Natural killer cell treated with Interleukin-12 subunit alpha and Interleukin-12 subunit beta and Interleukin-15 and Interleukin-18, amount 100 ng/mL, for 72 hours (primary cell): ENCODE measurements at places on chromosomes 7 and 10. TPM values are rescaled to one million over a fixed set of nuclear protein-coding genes. Genes with fewer than 3 reads are reported as not detected.

DNA sequence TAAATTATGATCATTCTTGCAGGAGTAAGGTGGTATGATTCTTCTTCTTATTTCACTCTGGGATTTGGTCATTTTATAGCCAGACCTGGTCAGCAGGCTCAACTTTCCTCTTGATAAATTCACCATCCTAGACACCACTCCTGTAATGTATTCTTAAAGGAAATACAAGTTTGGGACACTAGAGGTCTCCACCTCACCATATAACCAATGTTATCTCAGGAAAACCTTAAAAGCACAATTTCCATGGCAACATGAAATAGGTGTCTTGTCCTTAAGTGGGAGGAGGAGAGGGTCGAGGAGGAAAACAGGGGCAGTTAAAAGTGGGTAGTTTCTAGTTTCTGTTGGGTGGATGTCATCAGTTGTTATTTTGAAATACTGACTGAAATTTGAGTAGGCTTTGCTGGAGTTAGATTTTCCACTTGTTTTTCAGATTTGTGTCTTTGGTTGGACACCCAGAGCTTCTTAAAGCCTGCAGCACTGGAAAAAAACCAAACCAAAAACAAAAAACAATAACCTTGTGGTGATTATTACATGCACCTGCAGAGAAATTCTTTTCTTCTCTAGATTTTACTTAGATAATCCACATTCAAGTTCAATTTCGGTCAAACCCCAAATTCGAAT, 163.1 kb downstream of the PRKCQ start:
- DNase-seq, result no peak
- no peaks in the 10 kb centered on the region for H3K27me3 ChIP-seq
- no peak overlapping the region for H3K27ac ChIP-seq
- H3K4me3 ChIP-seq, result no peak overlapping the region

The DEPP1 gene
- total RNA-seq, result 0.31 TPM

The TUBB8 gene
- not detected for total RNA-seq

The ZNF777 gene
- 15.6 TPM for total RNA-seq

The CPA2 gene
- total RNA-seq, result not detected

The TSPAN33 gene
- 17.0 TPM for total RNA-seq

The COL26A1 gene
- total RNA-seq, result not detected

DNA sequence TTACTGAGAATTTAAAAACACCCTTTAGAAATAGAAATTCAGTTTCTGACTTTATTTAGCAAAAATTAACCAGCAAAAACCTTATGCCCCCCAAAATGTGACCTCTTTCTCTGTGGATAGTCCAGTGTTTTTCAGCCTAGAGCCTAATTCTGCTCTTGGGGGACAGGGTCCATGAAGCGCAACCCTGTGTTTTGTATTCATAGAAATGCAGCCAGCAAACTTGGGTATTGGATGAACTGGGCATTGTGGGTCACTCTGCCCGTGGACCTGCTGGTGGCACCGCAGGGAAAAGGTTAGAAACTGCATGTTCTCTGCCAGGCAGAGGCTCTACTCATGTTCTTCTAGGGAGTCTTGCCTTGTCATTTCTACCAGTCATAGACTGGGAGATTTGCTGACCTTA, 787.4 kb upstream of the C7orf33 start:
- H3K27ac ChIP-seq, result no peak overlapping the region
- H3K4me3 ChIP-seq, result no peak overlapping the region
- DNase-seq, result no peak
- H3K36me3 ChIP-seq, result no peaks in the 10 kb centered on the region
- no peaks in the 10 kb centered on the region for H3K4me1 ChIP-seq

GRCh38 chr7:2583798-2584580, 25.2 kb downstream of the IQCE start:
- H3K4me1 ChIP-seq, result peaks cover 3% of the 10 kb centered on the region
- H3K36me3 ChIP-seq, result no peaks in the 10 kb centered on the region
- no peaks in the 10 kb centered on the region for H3K27me3 ChIP-seq
- H3K27ac ChIP-seq, result no peak overlapping the region
- no peak overlapping the region for H3K4me3 ChIP-seq

DNA sequence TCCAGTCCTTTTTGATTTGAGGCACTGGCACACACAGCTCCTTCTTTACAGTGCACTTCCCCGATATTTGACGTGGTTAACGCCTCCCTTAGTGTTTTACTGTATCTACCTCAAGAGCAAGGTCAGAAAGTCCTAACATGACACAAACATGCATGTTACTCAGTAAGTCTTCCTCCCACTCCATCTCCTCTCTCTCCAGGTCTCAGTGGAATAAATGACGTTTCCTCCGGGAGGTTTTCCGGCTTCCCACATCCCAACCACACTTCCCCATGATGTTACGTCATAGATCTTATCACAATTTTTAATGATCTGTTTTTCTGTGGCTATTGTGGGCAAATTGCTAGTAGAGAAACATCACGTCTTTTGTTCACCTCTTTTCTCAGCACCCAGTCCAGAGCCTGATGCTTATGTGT, 165.7 kb downstream of the PTPN20 start:
- no peak overlapping the region for H3K27ac ChIP-seq
- DNase-seq, result no peak
- no peaks in the 10 kb centered on the region for H3K36me3 ChIP-seq
- H3K4me3 ChIP-seq, result no peak overlapping the region
- peaks cover 7% of the 10 kb centered on the region for H3K4me1 ChIP-seq

The SNCG gene
- not detected for total RNA-seq

The PTPRZ1 gene
- not detected for total RNA-seq

GRCh38 chr10:87545783-87546182, 41.1 kb downstream of the MINPP1 start:
- H3K4me1 ChIP-seq, result peaks cover 17% of the 10 kb centered on the region
- H3K36me3 ChIP-seq, result peaks cover 20% of the 10 kb centered on the region
- H3K4me3 ChIP-seq, result no peak overlapping the region
- no peak for DNase-seq
- H3K27ac ChIP-seq, result no peak overlapping the region
- H3K27me3 ChIP-seq, result no peaks in the 10 kb centered on the region

The PDCD11 gene
- total RNA-seq, result 61.7 TPM

GRCh38 chr7:101243646-101244374, 1.1 kb downstream of the FIS1 start:
- no peak for DNase-seq
- peak overlapping the region; percentile 98 for H3K4me3 ChIP-seq
- no peaks in the 10 kb centered on the region for H3K27me3 ChIP-seq
- H3K4me1 ChIP-seq, result peaks cover 26% of the 10 kb centered on the region
- H3K27ac ChIP-seq, result peak overlapping the region; percentile 91

The NIPSNAP2 gene
- total RNA-seq, result 22.1 TPM

DNA sequence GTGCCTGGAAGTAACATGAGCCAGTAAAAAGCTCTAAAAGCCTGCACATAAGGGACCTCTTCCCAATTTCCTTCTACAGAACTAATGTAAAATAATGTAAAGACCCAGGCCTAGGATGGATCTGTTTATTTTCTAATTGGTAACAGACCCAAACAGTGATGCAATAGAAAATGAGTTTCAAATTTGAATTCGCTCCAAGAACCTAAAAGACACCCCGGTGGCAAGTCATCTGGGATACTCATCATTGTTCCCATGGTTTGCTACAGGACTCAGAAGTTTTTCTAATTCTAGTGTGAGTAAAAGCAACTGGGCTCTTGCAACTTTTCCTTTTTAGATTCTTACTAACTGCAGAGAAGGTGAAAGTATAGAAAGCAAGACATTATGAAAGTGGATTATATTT, 271.3 kb upstream of the CACNA2D1 start:
- no peaks in the 10 kb centered on the region for H3K27me3 ChIP-seq
- no peaks in the 10 kb centered on the region for H3K36me3 ChIP-seq
- H3K27ac ChIP-seq, result no peak overlapping the region
- no peaks in the 10 kb centered on the region for H3K4me1 ChIP-seq

The KLF14 gene
- not detected for total RNA-seq

- H3K4me1 ChIP-seq, result peaks cover 7% of the 10 kb centered on the region
- no peak for DNase-seq
Measured at GRCh38 chr10:110258542-110258941, 46.2 kb downstream of the SMNDC1 start.

The PNLIP gene
- not detected for total RNA-seq

- H3K4me3 ChIP-seq, result no peak overlapping the region
- no peaks in the 10 kb centered on the region for H3K4me1 ChIP-seq
Measured at GRCh38 chr10:107826171-107826570, 661.7 kb upstream of the SORCS1 start.

GRCh38 chr7:27142580-27143022, 880 bp downstream of the HOXA5 start:
- H3K4me3 ChIP-seq, result peak overlapping the region; percentile 82
- no peak for DNase-seq
- no peak overlapping the region for H3K27ac ChIP-seq
